ENCODE measurements at places on chromosomes 16 and 17.
A peak's percentile ranks its signal among the peaks of the same experiment; 100 is the strongest.

- DNase-seq, result no peak
Observed at GRCh38 chr16:642189-643049, 791 bp downstream of the MCRIP2 start.

DNA sequence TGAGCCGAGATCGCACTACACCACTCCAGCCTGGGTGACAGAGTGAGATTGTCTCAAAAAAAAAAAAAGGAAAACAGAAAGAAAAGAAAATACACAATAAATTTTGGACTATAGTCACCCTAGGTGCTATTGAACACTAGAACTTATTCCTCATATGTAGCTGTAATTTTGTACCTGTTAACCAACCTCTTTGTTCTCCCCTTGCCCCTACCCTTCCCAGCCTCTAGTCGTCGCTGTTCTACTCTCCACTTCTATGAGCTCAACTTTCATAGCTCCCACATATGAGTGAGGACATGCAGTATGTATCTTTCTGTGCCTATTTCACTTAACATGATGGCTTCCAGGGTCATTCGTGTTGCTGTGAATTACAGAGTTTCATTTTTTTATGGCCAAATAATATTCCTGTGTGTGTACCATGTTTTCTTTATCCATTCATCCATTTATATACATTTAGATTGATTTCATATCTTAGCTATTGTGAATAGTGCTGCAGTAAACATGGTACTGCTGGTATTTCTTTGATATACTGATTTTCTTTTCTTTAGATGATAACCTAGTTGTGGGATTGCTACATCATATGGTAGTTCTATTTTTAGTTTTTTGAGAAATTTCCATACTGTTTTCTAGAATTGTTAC lies 28.3 kb downstream of the VPS35L start:
- DNase-seq, result peak; percentile 20

DNA sequence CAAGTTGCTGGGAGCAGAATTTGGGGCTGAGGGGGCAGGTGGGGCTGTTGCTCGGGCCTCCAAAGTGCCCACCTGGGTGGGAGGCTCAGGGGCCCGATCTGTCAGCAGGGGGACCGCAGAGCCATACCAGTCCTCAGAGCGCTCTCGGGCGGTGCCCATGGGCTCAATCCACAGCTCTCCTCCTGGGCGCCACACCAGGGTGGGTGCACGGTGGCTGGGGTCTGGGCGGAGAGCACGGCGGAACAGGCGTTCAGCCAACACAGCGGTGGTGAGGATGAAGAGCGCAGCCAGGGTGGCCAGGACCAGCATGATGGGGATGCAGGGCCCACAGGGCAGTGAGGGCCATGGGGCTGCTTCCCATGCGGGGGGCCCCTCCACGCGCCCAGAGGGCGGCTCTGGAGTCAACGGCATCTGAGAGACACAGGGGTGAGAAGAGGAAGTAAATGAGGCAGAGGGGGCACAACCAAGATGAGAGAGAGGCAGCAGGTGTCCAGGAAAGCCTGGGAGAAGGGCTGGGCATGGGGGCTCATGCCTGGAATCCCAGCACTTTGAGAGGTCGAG lies 1.2 kb downstream of the C16orf54 start:
- DNase-seq, result no peak

DNA sequence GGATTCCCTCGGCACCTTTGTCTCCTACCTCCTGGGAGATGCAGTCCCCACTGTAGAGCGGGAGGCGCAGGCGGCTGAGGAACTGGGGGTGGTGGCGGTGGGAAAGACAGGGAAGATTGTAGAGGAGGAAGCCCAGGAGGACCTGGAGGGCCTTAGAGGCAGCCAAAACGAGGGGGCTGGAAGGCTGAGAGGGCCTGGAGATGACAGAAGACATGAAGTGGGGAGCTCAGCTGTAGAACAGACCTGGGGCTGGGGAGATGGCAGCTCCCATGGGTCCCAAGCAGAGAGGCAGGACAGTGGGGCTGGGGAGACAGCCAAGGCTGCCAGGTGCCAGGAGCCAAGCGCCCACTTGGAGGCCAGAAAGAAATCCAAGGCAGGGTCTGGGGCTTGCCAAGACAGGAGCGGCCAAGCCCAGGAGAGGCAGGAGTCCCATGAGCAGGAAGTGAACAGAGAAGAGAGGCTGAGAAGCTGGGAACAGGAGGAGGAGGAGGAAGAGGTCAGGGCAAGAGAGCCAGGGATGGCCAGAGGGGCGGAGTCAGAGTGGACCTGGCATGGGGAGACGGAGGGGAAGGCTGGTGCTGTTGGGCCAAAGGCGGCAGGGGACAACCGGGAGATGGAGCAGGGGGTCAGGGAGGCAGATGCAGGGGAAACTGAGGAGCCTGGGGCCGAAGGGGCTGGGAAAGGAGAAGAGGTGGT lies 803 bp downstream of the APOBR start:
- no peak for DNase-seq

- DNase-seq, result no peak
Observed at GRCh38 chr17:29433541-29433940, 43.4 kb downstream of the TAOK1 start.

DNA sequence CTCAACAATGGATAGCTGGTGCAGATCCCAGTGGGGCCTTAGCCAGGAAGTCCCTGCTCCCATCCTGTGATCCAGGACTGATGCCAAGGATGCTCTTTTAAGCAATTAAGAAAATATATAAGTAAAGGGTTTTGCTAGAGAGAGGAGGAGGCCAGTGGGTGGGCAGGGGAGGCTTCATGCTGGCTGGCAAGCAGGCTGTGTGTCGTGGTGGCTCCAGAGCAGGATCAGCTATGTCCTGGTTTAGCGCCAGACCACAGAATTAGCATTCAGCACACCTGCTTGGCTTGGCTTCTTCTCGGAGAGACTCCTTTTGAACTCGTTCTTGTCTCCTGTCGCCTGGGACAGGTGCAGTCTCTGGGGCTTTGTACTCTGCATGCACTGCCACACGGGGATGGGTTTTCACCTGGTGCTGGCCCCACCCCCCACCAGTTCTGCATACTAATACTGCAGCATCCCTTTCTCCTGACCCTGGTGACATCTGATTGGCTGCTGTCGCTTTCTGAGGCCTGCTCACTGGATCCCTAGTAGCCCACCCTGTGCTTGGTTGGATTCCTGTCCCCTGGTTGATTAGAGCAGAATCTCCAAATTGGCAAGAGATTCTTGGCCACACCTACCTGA lies 66.1 kb downstream of the PLD6 start:
- no peak for DNase-seq

DNA sequence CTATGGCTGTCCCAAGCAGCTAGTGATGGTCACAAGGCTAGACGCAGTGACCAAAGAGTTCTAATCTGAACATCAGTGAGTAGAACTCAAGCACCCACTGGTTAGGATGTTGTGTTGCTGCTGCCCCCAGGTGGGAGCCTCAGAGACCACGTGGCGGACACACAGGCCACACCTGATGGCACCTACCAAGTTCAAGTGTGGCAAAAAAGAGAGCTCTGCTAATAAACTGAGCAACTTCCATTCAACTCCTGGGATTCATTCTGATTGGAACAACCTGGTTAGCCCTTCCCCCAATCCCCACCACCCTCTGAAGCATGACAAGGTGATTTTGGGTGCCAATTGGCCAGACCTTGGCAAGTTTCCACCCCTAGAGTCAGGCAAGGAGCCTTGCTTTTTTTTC lies 3.5 kb upstream of the LCMT1 start:
- no peak for DNase-seq

GRCh38 chr17:59415397-59415796 lies 83.9 kb downstream of the YPEL2 start:
- no peak for DNase-seq

GRCh38 chr17:2954898-2955445 lies 108.4 kb downstream of the OR1D5 start:
- no peak for DNase-seq

DNA sequence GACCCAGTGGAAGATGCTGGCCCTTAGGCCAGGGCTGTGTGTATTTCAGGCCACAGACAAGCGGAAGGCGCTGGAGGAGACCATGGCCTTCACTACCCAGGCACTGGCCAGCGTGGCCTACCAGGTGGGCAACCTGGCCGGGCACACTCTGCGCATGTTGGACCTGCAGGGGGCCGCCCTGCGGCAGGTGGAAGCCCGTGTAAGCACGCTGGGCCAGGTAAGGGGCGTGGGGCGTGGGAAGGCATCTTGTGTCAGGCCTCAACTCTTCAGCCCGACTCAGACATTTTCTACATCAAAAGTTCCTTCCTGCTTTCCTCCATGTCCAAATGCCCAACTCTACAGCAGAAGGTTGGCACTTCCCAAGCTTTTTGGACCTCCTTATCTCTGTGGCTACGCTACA lies 6.0 kb downstream of the ABI3 start:
- DNase-seq, result no peak

DNA sequence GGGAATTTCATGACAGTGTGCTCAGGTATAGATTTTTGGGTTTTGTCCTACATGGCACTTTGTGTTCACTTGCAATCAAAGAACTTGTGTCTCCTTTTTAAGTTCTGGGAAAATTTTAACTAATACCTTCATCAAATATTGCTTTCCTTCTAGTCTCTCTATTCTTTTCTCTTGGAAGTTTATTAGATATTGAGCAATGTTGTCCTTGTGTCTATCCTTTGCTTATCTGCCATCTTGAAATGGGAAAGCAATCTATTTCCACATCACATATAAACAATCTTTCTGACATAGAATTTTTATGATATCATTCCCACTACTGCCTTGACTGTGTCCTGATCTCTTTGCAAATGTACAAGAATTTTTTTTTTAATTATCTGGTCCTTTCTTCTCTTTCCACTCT lies 4.4 kb upstream of the ABCA9 start:
- DNase-seq, result no peak

GRCh38 chr17:28136923-28137322 lies 94.4 kb downstream of the NLK start:
- DNase-seq, result no peak

DNA sequence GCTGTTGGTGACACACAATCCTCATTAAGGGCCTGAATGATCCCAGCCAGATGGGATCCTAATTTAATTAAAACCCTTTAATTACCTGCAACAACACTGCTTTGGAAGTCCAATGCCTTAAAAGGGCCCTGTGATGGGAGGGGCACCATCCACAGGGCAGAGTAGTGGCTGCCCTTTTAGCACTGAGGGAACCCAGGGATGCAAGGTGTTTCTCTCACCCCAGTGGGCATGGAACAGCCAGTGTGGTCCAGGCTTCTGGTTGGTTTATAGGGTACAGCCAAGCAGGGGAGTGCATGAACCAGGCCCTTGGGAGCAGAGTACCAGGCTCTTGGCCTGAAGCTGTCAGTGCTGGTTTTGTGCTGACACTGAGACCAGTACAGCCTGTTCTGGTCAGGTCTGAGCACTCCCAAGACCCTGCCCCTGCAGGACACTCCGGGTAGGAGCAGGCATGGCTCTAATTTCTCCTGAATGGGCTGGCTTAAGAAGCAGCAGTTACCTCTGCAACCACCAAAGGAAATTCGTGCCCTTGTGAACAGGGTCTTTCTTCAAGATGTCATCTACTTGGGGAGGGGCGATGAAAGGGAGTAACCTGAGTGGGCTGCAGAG lies 9.9 kb downstream of the NXPH3 start:
- no peak for DNase-seq

GRCh38 chr17:43175213-43176118 lies 4.5 kb downstream of the NBR1 start:
- no peak for DNase-seq

DNA sequence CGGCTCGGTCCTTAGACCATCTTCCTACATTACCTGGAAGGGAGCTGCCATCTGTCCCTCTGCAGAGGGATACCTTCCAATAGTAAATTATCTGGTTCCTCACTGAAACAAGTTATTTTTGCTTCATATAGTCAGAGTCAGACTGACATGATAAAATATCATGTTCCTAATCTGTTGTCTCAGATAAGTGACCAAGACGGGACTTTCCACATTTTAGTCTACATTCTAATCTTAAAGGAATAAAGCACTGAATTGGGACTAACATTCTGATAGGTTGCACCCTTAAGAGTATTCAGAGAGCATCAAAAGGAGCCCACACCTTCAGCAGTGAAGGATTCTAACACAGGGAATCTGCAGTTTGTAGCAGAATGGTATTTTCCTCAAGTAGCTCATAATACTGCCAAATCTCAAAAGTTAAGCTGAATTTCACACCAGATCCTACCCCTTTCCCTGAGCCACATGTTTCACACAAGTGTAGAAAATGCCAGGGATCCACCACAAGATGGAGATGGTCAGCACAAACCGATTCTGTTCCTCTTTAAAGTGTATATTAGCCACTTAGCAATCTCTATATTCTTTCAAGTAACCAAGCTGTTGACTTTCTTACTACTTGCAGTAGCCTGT lies 13.4 kb downstream of the GINS2 start:
- no peak for DNase-seq

GRCh38 chr16:78976212-78976611 lies 624.3 kb downstream of the MAF start:
- no peak for DNase-seq

GRCh38 chr16:78574571-78574970 lies 475.1 kb downstream of the WWOX start:
- no peak for DNase-seq

DNA sequence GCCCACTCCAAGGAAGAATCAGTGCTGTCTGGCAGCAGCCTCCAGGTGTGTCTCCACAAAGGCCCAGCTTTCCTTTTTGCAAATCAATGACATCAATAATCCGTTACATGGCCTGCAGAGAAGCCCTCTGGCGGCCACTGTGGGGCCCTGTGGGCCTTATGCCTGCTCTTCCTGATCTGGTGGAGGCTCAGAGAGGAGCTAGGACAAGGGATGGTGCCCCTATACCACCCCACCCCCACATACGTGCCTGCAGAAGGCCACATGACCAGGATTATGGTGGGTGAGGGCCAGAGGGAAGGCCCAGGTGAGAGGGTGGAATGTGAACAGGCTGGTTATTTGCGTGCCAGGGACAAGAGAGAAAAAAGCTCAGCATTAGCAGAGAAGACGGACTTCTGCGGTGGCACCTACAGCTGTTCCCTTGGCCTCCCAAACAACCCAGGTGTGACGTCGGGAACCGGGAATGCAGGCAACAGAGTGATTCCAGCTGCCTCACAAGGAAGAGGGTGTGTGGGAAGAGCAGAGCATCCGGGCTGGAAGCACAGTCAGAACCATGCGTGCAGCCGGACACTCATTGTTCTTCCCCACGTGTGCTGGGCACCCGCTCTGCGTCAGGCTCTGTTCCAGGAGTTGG lies 22.5 kb downstream of the EIF4A3 start:
- peak; percentile 36 for DNase-seq

GRCh38 chr16:73337373-73338296 lies 289.7 kb upstream of the ZFHX3 start:
- no peak for DNase-seq

GRCh38 chr17:57032343-57032742 lies 52.7 kb upstream of the AKAP1 start:
- DNase-seq, result no peak

- no peak for DNase-seq
Observed at GRCh38 chr17:68094481-68095078, 59.0 kb downstream of the KPNA2 start.

- no peak for DNase-seq
Observed at GRCh38 chr16:16997349-16997748, 473.4 kb downstream of the XYLT1 start.

DNA sequence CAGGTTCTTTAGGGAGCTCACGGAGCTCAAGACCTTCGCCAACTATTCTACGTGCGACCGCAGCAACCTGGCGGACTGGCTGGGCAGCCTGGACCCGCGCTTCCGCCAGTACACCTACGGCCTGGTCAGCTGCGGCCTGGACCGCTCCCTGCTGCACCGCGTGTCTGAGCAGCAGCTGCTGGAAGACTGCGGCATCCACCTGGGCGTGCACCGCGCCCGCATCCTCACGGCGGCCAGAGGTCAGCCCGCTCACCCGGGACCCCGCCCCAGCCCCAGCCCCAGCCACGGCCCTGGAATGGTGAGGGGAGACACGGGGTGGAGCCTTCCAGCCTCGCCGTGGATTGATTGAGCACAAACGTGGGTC lies 13.5 kb downstream of the SARM1 start:
- DNase-seq, result no peak

All from neuronal stem cell (in vitro differentiated cells).